Right ventricle myocardium superior (tissue), 1 donor: ENCODE measurements at places on chromosomes 4 and X.

DNA sequence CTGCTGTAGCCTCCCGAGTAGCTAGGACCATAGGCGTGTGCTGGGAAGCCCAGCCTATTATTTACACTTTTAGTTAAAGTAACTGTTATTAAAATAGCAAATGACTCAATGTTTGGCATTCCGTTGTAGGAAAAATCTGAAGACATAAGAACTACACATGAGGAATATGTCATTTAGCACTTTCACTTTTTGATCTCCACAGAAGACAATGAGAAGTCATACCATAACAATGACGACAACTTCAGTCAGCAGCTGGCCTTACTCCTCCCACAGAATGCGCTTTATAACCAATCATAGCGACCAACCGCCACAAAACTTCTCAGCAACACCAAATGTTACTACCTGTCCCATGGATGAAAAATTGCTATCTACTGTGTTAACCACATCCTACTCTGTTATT, 6.7 kb downstream of the GPR34 start:
- no peak for DNase-seq

DNA sequence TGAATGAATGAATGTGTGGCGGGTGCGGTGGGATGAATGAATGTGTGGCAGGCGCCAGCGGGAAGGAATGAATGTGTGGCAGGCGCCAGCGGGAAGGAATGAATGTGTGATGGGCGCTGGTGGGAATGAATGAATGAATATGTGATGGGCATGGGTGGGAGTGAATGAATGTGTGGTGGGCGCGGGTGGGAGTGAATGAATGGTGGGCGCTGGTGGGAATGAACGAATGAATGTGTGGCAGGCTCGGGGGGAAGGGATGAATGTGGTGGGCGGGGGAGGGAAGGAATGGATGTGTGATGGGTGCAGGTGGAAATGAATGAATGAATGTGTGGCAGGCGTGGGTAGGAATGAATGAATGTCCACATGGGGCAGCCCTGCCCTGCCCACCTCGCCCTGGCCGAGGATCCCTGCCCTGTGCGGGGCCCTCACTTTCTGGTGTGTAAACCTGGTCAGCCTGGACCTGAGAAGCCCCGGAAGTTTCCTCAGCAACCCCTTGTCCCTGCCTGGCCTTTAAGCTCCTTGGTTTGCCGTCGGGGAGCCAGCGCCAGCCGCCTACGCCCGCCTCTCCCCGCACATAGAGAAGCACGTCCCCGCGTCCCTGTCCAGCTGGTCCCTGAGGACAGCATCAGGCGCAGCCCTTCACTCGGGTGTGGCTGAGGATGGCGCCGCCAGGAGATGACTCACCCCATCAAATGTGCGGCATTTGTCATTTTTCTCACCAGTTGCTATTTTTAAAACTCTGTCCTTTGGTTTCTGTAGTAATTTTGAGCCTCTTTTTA, 112.8 kb upstream of the LRPAP1 start:
- no peak for DNase-seq

GRCh38 chr4:137533855-137534254, 1.6 kb upstream of the PCDH18 start:
- DNase-seq: no peak

- no peak for DNase-seq
Measured at GRCh38 chr4:70712604-70713452, 8.9 kb upstream of the RUFY3 start.

GRCh38 chr4:158945529-158946108, 157.3 kb upstream of the RAPGEF2 start:
- no peak for DNase-seq

- DNase-seq: no peak
Measured at GRCh38 chrX:84216406-84216805, 28.4 kb upstream of the RPS6KA6 start.

DNA sequence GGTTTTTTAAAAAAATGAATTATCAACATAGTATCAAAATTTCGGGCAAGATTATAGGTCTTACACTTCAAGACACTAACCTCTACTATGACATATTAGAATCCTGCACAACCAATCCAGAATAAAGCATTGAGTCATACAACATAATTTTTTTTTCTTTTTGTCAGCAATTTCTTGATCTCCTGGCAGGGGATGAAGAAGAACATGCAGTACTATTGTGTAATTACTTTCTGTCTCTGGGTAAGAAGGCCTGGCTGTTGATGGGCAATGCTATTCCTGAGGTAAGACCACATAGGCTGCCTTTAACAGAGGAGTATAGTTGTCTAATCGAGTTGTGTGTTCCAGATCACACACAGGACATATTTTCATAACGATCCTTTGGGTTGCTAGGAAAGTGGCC, 67.5 kb downstream of the FBXL5 start:
- no peak for DNase-seq

DNA sequence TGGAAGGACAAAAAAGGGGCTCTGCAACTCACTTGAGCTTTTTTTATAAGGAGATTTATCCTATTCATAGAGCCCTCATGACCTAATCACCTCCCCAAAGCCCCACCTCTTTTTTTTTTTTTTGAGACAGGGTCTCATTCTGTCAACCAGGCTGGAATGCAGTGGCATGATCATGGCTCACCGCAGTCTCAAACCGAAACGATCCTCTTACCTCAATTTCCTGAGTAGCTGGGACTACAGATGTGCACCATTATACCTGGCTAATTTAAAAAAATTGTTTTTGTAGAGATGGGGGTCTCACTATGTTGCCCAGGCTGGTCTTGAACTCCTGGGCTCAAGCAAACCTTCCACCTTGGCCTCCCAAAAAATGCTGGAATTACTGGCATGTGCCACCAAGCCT, 61.6 kb upstream of the PDGFRA start:
- no peak for DNase-seq

GRCh38 chr4:156665780-156666366, 305.7 kb downstream of the PDGFC start:
- no peak for DNase-seq

- no peak for DNase-seq
Measured at GRCh38 chr4:128715616-128716015, 93.9 kb upstream of the JADE1 start.

DNA sequence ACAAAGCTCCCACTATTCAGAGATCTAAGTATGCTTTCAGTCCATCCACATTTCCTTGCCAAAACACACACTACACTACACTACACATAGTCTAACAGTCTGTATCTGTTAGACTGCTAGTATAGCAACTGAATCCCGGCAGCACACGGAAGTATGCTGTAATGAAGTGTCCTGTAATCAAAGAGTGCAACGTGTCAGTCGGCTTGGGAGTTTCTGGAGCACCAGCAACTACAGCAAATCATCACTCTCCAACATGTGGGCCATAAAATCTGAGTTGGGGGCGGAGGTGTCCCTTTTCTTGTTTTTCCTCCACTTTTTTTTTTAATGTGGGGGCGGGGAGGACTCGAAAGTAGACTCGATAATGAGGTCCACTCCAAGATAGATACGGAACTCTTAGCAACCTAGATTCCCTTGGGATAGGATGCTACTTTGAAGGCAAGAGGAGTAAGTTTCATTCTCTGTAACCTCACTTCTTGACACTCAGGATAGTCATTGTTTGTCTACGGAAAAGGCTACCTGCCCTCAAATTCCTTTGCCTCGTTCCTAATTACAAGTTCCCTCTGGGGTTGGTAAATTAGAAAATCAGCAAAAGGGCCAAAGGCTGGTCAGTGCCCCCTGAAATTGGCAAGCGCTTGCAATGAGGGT, 722 bp downstream of the SLC10A7 start:
- DNase-seq: no peak

- DNase-seq: no peak
Measured at GRCh38 chr4:85406185-85406584, 68.8 kb upstream of the ARHGAP24 start.

DNA sequence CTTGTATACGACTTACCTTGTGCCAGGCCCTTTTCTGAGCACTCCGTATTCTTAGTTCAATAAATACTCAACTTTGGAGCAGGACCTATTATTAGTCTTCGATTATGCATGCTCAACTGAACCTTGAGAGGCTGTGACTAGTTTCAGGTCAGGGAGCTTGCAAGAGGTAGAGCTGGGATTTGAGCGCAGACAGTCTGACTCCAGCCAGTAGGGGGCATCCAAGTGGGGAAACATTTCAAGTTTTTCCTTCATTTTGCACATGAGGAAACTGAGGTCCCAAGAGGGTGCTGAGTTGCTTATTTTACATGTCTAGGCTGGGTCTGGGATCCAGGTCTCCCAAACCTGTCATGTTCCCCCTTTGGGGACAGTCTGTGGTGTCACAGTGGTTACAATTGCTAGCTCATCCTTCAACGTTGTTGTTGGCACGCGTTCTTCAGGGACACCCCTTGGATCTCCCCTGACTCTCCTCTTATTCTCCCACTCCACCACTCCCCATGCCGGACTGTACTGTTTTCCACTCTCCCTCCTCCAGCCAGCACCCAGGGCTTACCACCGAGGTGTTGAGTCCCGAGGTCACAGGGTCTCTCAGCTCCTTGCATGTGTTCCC, 6.7 kb upstream of the PRICKLE3 start:
- no peak for DNase-seq

- no peak for DNase-seq
Measured at GRCh38 chr4:81922313-81922712, 450.6 kb upstream of the RASGEF1B start.

GRCh38 chr4:13940921-13941320, 313.4 kb upstream of the BOD1L1 start:
- DNase-seq: no peak

DNA sequence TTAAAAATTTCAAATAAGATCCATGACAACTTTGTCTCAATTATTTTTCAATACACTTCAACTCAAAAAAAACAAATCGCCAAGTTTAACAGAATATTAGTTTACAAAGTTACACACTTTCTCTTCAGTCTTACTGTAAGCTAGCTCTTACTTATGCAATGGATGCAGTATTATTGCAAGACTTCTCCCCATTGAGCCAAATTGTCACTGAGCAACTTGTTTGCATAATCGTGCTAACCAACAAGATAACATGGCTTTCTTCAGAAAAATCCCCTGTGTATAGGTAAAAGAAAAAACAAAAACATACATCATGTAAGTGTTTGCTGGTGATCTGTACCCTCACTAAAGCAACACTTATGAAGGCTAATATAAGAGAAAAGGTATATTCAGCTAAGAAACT, 18.9 kb downstream of the DNAJB14 start:
- DNase-seq: no peak
